ENCODE measurements at places on chromosomes 16 and 17. TPM values are rescaled to one million over a fixed set of nuclear protein-coding genes. Genes with fewer than 3 reads are reported as not detected.

- no peak overlapping the region for H3K4me3 ChIP-seq
- no peak for DNase-seq
These were observed 100.3 kb downstream of the MAF start for GRCh38 chr16:79500286-79500685.

GRCh38 chr16:84717484-84717883 is 17.7 kb downstream of the USP10 start:
- H3K36me3 ChIP-seq, result peaks cover 11% of the 10 kb centered on the region
- no peak overlapping the region for H3K27ac ChIP-seq
- no peak for DNase-seq
- peaks cover 23% of the 10 kb centered on the region for H3K4me1 ChIP-seq
- H3K27me3 ChIP-seq, result no peaks in the 10 kb centered on the region
- H3K4me3 ChIP-seq, result no peak overlapping the region

DNA sequence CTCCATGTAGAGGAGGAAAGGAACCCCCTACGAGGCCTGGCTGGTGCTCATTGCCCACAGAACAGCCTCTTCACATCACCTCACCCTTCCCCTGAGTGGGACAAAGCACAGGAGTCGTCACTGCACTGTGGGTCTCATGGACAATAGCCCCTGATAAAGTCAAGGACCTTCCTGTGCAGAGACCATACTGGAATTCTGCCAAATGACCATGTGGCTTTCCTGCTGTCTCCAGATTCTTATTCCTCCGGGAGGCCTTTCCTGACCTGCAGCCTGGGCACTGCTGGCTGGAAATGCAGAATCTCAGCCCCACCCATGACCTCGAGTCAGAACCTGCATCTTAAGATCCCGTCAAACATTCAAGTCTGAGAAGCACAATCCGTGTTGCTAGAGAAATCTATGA is 60.5 kb upstream of the ERN1 start:
- no peak overlapping the region for H3K27ac ChIP-seq
- no peaks in the 10 kb centered on the region for H3K27me3 ChIP-seq
- peaks cover 16% of the 10 kb centered on the region for H3K36me3 ChIP-seq
- peaks cover 4% of the 10 kb centered on the region for H3K4me1 ChIP-seq
- DNase-seq, result no peak

DNA sequence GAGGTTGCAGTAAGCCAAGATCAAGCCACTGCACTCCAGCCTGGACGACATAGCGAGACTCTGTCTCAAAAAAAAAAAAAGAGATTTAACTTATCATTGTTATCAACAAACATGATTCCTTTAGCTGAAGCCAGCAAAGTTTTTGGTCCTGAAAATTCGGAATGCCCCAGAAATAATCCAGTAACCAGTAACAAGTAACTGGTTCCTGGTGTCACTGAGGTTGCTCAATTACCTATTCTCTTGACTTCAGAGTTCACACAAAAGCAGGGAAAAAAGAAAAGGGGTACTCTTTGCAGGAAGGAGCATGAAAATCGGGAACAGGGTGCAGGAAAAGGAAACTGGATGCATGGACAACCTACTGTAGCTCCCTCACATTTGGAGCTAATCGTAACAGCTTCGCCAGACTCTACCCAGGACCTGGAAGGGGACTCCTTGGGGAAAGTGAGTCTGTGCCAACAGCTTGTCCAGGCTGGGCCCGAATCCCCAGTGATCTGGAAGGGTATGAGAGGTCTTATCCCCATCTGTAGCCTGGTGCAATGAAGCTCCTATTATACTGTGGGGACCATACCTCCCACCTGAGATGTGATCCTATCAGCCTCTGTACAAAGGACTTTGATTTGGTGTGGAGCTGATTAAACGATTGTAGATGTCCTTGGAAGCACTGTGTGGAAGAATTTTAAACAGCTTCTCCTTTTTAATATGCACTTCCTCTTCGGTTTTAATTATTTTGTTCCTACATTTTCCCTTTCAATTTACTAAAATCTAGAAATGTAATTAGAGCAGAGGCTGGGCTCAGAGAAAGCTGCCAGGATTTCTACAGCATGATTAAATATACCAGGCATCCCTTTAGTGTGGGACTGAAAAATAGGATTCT is 3.4 kb upstream of the SPOP start:
- H3K4me1 ChIP-seq, result peaks cover 7% of the 10 kb centered on the region
- no peak overlapping the region for H3K4me3 ChIP-seq
- H3K27ac ChIP-seq, result no peak overlapping the region
- H3K27me3 ChIP-seq, result no peaks in the 10 kb centered on the region

Gene CD300E
- polyA plus RNA-seq, result not detected

- H3K27me3 ChIP-seq, result no peaks in the 10 kb centered on the region
- no peaks in the 10 kb centered on the region for H3K4me1 ChIP-seq
- H3K36me3 ChIP-seq, result no peaks in the 10 kb centered on the region
- no peak for DNase-seq
These were observed 61.8 kb downstream of the XYLT1 start for GRCh38 chr16:17408955-17409441.

DNA sequence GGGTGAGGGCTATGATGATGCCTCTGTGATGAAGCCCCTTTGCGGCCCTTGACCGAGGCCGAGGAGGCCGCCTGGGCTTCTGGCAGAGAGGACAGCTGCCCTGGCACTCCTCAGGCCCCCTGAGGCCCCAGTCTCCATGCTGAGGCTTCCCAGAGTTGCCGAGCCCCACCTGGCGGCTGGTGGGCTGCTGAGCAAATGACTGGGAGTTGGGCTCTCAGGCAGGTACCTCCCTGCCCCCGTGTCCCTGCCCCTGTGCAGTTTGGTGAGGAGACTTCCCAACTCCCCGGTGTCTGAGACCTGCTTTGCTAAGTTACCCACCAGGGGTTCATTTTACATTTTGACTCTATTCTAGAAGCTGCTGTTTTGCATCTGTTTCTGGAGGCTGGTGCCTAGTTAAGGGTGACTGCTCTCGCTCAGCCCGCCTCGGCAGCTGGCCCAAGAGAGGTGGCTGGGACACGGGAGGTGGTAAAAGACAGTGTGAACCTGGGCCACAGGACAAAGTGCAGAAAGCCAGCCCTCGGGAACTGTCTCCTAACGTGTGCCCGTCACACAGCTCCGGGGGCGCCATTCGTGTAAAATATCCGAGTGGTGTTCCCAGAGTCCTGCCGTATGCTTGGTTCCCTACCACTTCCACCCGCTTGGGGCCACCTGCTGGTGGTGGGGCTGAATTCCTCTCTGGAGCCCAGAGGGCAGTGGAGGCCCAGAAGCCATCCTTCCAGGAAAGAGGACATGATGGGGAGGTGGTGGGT is 134.5 kb downstream of the RAB11FIP4 start:
- H3K36me3 ChIP-seq, result peaks cover 27% of the 10 kb centered on the region
- peaks cover 5% of the 10 kb centered on the region for H3K4me1 ChIP-seq
- no peak overlapping the region for H3K27ac ChIP-seq
- no peaks in the 10 kb centered on the region for H3K27me3 ChIP-seq

Gene MGAT5B
- polyA plus RNA-seq, result 0.62 TPM

DNA sequence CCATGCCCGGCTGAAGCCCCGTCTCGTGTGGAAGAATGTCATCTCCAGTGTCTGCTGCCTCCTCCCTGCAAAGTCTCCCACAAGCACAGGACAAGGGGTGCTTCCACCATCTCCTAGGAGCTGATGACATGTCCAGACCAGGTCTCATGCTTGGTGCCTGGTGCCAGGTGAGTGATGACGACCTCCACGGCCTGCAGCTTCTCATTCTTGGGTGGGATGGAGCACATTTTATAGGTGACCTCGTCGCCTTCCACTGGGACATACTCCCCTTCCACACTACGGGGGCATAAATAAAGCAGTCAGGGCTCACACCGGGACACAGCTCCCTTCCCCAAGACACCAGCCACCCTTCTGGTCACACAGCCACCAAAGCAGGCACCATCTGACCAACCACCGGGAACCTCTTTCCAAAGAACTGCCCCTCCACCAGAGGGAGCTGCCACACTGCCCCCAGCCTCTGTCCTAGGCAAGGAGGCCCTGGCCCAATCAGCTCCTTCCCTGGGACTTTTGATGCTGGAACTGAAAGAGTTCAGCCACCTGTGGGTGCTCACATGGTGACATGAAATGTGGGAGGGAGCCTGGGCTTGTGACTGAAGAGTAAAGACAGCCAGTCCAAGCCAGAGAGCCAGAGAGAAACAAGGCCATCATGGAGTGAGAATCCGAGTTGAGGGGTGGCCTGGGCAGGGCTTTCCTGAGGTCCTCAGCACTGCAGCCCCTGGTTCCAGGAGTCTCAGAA is 13.6 kb downstream of the CARHSP1 start:
- H3K4me3 ChIP-seq, result no peak overlapping the region
- H3K4me1 ChIP-seq, result peaks cover 11% of the 10 kb centered on the region
- no peak for DNase-seq
- H3K36me3 ChIP-seq, result peaks cover 25% of the 10 kb centered on the region
- no peak overlapping the region for H3K27ac ChIP-seq

Gene TEX19
- not detected for polyA plus RNA-seq

- no peaks in the 10 kb centered on the region for H3K27me3 ChIP-seq
- H3K36me3 ChIP-seq, result no peaks in the 10 kb centered on the region
- no peak overlapping the region for H3K4me3 ChIP-seq
- no peaks in the 10 kb centered on the region for H3K4me1 ChIP-seq
- no peak overlapping the region for H3K27ac ChIP-seq
- DNase-seq, result no peak
These were observed 131.9 kb downstream of the MSI2 start for GRCh38 chr17:57388131-57388725.

Gene ZG16B
- 2.6 TPM for polyA plus RNA-seq

Gene CNTD1
- not detected for polyA plus RNA-seq

DNA sequence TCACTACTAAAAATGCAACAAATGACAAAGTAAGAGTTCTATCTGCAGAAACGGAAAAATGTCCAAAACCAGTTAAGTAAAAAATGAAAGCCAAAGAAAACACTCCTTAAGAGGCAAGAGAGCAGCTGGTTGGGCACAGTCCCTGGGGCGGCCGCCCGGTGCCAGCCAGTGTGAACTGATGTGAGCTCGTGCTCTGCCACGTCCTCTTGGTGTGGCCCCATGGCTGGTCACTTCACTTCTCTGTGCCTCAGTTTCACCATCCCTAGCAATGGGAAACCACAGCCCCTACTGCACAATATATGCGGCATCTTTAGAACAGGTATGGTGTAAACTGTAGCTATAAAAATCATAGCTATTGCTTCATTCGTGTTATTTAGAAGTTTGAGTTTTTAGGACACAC is 21.2 kb downstream of the USP36 start:
- no peak overlapping the region for H3K27ac ChIP-seq
- H3K4me1 ChIP-seq, result no peaks in the 10 kb centered on the region
- no peaks in the 10 kb centered on the region for H3K27me3 ChIP-seq
- DNase-seq, result no peak

Gene PMP22
- 12.1 TPM for polyA plus RNA-seq

GRCh38 chr17:55063885-55064874 is 95.6 kb downstream of the STXBP4 start:
- H3K27ac ChIP-seq, result no peak overlapping the region
- peaks cover 14% of the 10 kb centered on the region for H3K4me1 ChIP-seq
- no peak for DNase-seq
- no peaks in the 10 kb centered on the region for H3K27me3 ChIP-seq
- no peak overlapping the region for H3K4me3 ChIP-seq

Gene OSBPL7
- polyA plus RNA-seq, result 2.2 TPM

DNA sequence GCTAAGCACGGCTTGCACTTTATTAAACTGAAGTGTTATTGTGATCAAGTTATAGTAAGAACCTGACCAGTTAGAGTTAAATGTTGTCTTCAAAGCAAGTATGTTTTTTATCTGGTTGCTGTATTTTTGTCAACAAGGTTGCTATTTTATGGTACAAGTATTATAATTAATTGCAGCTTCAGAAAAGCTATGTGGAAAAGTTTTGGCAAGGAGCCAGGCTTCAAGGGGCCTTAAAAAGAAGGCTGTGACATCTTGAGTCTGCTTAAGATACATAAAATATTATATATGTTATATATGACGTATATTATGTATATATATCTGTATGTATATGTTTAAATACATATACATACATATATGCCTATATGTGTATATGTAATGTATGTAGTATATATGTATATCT is 1461.2 kb upstream of the CDH8 start:
- H3K4me3 ChIP-seq, result no peak overlapping the region
- no peaks in the 10 kb centered on the region for H3K4me1 ChIP-seq
- H3K27ac ChIP-seq, result no peak overlapping the region
- H3K36me3 ChIP-seq, result no peaks in the 10 kb centered on the region

DNA sequence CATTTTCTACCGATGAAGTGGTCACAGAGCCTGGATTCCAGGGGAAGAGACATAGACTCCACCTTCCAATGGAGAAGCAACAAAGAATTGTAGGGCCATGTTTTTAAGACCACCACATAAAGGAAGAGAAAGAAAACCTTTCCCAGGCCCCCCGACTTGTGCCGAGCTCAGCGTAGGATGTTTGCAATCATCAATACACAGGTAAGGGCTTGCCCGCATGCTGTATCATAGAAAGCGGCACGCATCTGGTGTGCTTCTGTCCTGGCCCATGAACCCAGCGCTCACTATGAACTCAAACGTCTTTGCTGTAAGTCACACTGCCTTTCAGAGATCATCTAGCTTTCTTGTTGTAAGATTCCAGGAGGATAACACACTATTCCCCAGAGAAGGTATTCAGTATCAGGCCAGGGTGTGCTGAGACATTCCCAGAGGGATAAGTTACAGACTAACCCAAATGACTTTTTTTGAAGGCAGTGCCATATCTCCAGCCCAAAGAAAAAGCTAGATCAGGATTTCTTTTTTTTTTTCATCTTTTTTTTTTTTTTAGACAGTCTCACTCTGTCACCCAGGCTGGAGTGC is 79.5 kb upstream of the RPL38 start:
- H3K36me3 ChIP-seq, result no peaks in the 10 kb centered on the region
- H3K27ac ChIP-seq, result no peak overlapping the region
- no peak overlapping the region for H3K4me3 ChIP-seq
- H3K27me3 ChIP-seq, result no peaks in the 10 kb centered on the region
- H3K4me1 ChIP-seq, result no peaks in the 10 kb centered on the region

Gene B4GALNT2
- polyA plus RNA-seq, result 0.32 TPM

DNA sequence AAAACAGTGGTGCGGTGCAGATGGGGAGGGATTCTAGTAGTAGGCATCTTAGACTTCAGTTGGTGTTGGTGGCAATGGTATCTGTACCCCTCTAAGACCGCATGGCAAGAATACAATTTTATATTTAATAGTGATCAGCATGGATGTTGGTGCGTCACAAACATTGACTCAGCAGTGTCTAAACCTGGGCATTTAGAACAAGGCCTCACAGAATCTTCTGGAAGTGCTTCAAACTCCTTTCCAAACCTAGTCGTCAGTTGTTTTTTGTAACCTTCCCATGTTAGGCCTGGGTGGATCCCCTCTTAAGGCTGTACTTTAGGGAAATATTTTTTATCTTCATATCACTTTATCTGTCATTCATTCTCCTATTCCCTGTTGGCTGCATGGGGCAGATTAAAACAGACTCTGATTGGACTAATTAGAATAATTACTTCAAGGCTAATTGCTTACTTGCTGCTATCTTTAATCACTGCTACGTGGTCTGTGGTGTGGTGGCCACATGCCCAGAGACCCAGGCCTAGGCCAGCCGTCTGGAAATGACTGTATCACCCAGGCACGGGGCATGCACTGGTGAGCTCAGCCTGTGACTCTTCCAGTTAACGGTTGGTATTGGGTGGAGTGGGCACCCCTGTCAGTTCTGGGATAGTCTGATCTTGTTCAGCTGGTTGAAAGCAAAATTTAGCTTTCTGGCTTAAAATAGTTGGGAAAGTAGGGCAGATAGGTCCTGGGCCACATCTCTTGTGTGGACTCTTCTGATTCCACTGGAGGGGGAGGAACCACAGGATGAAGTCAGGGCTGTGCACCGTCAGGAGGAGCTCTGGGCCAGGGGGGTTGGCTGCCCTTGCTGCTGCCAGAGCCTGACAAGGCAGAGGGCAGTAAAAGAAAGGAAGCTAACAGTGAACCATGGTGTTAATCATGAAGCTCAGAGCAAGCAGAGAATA is 4.5 kb downstream of the ALKBH5 start:
- peaks cover 35% of the 10 kb centered on the region for H3K4me1 ChIP-seq
- H3K27me3 ChIP-seq, result no peaks in the 10 kb centered on the region
- H3K36me3 ChIP-seq, result peaks cover 7% of the 10 kb centered on the region
- DNase-seq, result no peak
- H3K27ac ChIP-seq, result peak overlapping the region; percentile 92
- peak overlapping the region; percentile 3 for H3K4me3 ChIP-seq

Gene ADAD2
- polyA plus RNA-seq, result not detected
